Eye (tissue), 1 donor: ENCODE measurements at places on chromosomes 7 and 10.
A peak's percentile ranks its signal among the peaks of the same experiment; 100 is the strongest.

GRCh38 chr7:25118048-25118753 lies 6.9 kb downstream of the CYCS start:
- DNase-seq = no peak

DNA sequence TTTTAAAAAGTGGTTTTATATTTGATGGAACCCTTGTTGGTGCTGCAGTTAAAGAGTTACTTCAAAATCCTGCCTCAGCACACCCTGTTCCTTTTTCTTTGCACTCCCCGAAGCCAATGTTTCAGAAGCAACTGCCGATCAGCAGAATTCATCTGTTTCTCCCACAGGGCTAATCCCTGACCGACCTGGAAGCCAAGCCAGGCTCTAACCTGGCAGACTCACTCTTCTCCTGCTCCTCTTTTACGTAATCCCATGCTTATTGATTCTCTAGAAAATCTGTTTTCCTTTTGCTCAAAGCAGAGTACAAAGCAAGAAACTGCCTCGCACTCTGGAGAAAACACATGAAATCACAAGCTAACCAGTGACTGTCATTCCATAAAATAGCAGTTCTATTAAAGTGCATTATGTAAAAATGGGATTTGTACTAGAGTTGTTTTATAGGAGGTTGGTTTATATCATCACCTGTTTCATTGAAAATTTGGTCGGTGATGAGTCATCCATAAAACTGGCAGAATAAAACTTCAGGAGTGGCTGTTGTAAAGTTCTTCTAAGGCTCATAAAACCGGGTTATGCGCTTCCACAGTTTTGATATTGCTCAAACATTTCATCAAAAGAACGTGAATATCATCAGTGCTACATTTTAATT lies 99.9 kb downstream of the CNTNAP2 start:
- no peak for DNase-seq

DNA sequence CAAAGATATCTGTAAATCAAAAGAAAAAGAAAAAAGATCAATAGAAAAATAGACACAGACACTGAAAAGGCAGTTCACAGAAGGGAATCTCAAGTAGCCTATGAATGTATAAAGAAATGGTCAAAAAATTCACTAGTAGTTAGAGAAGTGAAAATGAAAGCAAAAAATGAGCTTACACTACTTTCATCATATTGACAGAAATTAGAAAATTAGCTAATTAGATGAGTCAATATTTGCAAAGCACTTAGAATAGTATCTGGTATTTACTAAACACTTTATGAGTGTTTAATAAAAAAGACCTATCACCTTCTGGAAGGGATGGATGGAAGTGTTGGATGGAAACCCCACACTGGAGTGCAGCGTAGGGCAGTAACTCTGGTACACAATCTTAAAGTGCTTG lies 1.7 kb upstream of the CFAP58 start:
- DNase-seq = no peak

DNA sequence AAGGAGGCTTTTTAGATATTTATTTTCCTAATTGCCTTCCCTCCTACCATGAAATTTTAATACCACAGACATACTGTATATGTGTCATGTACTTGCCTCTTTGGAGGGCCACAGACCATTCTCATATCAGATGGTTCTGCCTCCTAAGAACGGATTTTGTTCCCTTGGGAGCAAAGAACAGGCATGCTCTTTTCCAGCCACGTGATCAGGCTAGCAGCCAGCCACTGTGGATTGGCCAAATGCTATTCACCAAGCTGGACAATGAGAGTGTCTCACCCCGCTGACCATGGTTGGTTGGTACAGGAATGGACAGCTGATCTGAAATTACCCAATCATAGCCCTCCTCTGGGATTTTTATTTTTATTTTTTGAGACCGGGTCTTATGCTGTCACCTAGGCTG lies 21.5 kb upstream of the CRHR2 start:
- DNase-seq = no peak

DNA sequence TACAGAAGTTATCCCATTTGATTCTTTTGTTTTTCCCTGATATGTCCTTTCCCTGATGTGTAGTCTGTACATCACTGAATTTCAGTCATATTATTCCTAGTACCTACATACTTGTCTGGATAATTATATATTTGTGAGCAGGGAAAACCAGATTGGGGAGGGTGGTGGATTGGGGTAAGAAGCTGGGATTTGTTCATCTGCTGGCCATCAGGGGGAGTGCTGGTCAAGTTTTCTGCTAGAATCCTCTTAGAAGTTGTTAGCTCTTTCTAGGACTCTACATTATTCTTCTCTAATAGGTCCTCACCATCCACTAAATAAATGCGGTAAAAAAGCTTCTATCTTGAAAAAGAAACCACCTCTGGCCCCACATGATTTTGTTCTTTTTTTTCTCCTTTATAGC lies 232.7 kb upstream of the TAC1 start:
- peak; percentile 47 for DNase-seq
